Fibroblast of lung (primary cell): ENCODE measurements at places on chromosomes 12 and 14.
A peak's percentile ranks its signal among the peaks of the same experiment; 100 is the strongest.

- no peak for DNase-seq
These were observed at the start of gene NCOR2 for GRCh38 chr12:124566997-124567672. Gene NCOR2 (minus strand): TSS chr12:124567612. CDS start chr12:124495251, 72,361 bp downstream.

DNA sequence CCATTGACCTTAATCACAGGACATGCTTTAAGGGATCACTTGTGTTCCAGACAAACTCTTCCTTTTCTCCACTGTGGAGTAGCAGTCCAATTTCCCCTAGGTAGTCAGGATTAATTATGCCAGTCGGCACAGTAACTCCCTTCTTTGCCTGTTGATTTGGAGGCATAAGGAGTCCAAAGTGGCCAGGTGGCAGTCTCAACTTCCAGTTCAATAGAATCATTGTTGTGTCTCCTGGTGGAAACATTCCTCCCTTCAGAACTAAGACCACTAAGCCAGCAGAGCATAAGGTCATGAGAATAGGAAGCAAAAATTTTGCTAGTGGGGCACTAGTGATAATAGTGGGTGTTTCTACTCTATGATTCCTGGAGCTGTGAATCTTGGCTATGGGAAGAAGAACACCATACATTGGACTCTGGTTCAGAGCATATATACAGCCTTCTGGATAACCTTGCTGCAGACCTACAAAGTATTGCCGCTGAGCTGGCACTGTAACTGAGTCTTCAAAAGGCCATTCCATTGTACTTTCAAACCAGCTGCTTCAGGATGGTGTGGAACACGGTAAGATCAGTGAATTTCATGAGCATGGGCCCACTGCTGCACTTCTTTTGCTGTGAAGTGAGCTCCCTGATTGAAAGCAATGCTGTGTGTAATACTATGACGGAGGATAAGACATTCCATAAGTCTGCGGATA lies 147.3 kb upstream of the MAX start:
- no peak for DNase-seq

DNA sequence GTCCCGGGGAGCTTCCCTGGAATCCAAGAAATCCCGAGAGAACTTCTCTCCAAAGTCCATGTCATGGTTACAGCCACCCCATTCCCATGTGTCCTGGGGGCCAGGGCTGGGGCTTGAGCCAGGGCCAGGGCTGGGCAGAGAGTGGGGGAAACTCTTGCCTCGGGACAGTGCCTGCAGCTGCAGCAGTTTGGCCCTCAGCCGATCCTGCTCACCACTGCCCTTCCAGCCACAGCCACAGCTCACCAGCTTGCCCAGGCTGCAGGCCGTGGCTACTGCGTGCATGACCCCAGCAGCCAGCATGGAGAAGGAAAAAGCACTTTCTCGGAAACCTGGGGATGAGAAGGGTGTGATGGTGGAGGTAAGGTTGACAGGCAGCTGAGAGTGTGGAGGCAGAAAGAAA lies 3.5 kb downstream of the WNT10B start:
- DNase-seq = no peak

- no peak for DNase-seq
These were observed 335.0 kb downstream of the CCER1 start for GRCh38 chr12:90619943-90620342.

DNA sequence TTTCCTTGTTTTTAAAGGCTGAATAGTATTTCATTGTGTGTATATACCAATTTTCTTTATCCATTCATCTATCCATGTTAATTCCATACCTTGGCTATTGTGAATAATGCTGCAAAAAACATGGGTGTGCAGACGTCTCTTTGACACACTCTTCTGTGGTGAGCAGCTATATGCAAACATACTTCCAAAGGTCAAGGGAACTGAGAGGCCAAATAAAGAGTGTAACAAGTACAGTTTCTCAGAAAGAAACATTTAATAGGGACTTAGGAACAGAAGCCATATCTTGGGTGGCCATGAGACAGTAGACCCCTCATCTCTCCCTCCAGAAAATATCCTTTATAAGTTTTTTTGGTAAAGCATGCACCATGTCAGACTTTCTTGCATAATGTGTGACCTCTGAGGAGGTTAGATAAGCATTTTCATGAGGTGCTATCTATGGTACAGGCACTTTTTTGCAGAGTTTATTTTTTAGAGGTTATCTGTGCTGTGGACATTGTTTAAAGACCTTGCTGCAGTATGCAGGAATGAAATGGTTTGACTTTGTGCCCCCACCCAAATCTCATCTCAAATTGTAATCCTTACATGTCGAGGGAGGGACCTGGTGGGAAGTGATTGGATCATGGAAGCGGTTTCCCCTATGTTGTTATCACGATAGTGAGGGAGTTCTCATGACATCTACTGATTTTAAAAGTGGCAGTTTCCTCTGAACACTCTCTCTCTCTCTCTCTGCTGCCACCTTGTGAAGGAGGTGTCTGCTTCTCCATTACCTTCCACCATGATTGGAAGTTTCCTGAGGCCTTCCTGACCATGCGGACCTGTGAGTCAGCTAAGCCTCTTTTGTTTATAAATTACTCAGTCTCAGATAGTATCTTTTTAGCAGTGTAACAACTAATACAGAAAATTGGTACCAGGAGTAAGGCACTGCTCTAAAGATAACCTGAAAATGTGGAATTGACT lies 1202.3 kb downstream of the GALC start:
- DNase-seq = no peak

GRCh38 chr12:95325501-95325900 lies 107.9 kb downstream of the VEZT start:
- DNase-seq = no peak

GRCh38 chr14:62003701-62004100 lies 241.5 kb downstream of the SNAPC1 start:
- DNase-seq = no peak

DNA sequence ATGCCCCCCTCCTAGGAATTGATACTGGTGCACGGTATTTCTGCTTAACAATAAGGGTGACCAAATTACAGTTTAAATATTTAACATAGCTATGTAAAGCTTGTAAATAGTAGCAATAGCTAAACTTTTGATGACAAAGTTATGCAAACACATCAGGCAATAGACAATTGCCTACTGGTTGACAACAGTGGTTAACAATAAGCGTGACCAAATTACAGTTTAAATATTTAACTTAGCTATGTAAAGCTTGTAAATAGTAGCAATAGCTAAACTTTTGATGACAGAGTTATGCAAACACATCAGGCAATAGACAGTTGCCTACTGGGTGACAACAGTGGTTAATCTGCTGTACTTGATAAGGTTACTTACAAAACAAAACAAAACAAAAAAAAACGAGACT lies 886.5 kb upstream of the FLRT2 start:
- no peak for DNase-seq

GRCh38 chr14:106509807-106510206 lies 983.4 kb downstream of the TMEM121 start:
- no peak for DNase-seq

GRCh38 chr14:23612354-23612732 lies 23.8 kb upstream of the DHRS2 start:
- DNase-seq = no peak

GRCh38 chr12:69642531-69642930 lies 31.8 kb upstream of the LRRC10 start:
- no peak for DNase-seq

- DNase-seq = no peak
These were observed 15.2 kb upstream of the ACTR6 start for GRCh38 chr12:100185361-100185894.

- DNase-seq = no peak
These were observed 40.6 kb downstream of the C12orf42 start for GRCh38 chr12:103455020-103455763.

- no peak for DNase-seq
These were observed 12.4 kb downstream of the FBRSL1 start for GRCh38 chr12:132502149-132502881.

DNA sequence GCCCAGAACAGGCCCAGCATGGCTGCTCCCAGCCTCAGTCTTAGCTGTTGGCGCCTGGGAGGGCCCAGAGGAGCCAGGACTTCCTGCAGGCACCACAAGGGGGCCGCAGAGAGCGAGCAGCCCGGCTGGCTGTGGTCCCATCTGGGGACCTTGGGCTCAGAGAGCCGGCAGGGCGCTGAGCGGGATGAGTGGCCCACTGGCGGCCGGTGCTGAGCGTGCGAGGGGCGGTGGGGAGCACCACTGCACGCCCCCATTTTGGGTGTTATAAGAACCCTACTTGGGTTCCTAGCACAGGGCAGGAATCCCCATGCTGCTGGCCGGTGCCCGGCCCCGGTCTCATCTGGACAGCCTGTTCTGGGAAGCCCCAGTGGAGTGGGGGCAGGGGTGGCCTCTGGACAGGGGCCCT lies 25.9 kb upstream of the CRIP2 start:
- peak; percentile 32 for DNase-seq

DNA sequence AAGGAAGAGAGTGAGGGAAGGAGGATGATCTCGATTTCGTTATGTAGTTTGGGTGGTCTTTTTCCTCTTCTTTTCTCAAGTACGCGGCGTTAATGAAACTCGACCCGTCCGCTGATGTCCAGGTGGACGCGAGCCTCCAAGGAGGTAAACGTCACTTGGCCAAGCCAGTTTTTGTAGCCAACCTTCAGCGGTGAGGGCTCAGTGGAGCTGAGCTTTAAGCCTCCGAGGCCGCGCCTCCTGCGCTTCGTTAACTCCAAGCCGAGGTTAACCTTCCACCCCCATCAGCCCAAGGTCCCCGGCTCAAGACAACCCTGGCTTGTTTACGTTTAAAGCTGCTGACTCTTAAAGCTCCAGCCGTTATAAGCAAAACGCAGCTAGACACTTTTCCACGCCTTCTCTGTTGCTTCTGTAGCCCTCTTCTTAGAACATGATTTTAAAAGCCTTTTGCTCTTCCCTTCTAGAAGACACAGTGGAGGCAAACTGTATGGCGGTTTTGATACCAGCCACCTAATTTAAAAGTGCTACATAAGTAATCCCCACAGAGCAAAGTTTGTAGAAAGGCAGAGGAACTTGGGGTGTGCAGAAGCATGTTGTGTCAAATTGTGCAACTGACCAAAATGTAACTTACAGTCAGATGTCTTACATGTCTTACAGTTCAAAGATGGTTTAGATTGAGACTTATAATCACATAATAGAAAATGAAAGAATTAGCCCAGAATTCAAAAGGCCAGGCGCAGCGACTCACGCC lies 923 bp upstream of the ITPR2 start:
- peak; percentile 19 for DNase-seq

- DNase-seq = peak; percentile 77
These were observed 10.0 kb upstream of the CLEC7A start for GRCh38 chr12:10140001-10140400.

GRCh38 chr12:3278681-3279414 lies 201.7 kb downstream of the TSPAN9 start:
- no peak for DNase-seq

DNA sequence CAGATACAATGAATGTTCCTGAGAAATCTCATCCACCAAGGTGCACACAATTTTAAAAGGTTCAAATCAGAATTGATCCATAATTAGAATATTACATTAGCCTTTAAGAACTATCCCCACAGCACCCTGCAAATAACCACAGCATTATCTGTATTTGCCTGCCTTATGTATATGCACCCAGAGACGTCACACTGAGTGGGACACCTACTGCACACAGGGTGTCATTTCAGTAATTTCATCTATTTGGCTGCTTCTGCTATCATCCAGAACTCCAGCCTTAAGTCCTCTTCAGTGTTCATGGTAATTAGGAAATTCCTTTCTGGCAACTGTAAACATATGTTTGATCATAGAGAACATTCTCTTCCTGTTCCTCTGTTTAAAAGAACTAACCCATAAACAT lies 298.4 kb downstream of the SYT1 start:
- no peak for DNase-seq

- DNase-seq = no peak
These were observed 41.7 kb downstream of the WDHD1 start for GRCh38 chr14:54985156-54985555.

DNA sequence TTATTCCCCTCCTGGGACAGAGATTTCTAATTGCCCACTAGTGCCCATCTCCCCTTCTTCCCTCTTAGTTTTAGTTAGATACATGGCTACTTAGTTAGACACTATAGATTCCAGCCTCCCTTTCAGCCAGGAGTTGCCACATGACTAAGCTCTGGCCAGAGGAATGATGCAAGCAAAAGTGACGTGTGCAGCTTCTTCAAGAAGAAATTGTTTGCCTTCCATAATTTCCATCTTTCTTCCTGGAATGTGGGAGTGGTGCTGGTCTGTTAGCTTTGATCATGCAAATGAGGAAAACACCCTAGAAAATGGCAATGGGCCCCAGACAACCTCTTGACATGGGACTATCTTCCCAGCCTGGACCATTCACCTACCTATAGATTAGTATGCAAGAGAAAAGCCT lies 21.4 kb downstream of the CCDC177 start:
- DNase-seq = peak; percentile 85

- no peak for DNase-seq
These were observed 839.1 kb downstream of the NRXN3 start for GRCh38 chr14:79009286-79009685.

- peak; percentile 51 for DNase-seq
These were observed 92.0 kb downstream of the SCARB1 start for GRCh38 chr12:124771462-124772288.

- DNase-seq = peak; percentile 72
These were observed 197.0 kb upstream of the AMIGO2 start for GRCh38 chr12:47276621-47277309.

GRCh38 chr12:6533923-6534694 lies at the start of gene GAPDH:
Gene GAPDH (plus strand): TSS chr12:6534517. CDS start chr12:6534833, 316 bp downstream.
- DNase-seq = peak; percentile 97

- peak; percentile 4 for DNase-seq
These were observed 23.4 kb upstream of the SLC35F4 start for GRCh38 chr14:57889245-57889644.

DNA sequence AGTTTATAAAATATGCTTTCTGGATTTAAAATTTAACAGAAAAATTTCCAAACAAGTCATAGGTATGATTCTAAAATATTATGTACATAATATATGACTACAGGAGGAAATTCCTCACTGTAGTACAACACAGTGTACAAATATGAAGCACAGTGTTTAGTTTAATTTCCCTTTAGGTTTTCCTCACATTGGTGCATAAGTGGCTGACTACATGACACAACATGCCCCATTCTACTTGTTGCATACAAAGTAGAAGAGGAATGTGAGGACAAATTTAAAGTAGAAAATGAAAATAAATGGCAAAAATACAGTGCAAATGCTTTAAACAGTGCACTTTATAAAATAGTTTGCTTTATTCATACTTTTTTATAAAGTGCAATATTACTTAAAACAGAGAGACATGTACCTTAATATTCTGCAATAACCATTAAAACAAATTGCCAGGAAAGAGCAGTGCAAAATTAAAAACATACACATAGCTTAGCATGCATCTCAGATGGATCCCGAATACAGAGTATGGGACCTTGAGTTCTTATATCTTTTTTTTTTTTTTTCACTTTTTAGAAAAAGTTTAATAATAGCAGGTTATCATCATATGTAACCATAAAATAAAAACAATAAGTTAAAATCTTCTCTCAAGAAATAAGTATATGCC lies 54.8 kb upstream of the TTC7B start:
- no peak for DNase-seq

- no peak for DNase-seq
These were observed 64.4 kb downstream of the FBXL14 start for GRCh38 chr12:1529862-1530591.

- no peak for DNase-seq
These were observed 110.3 kb downstream of the HMGA2 start for GRCh38 chr12:65934480-65935115.

DNA sequence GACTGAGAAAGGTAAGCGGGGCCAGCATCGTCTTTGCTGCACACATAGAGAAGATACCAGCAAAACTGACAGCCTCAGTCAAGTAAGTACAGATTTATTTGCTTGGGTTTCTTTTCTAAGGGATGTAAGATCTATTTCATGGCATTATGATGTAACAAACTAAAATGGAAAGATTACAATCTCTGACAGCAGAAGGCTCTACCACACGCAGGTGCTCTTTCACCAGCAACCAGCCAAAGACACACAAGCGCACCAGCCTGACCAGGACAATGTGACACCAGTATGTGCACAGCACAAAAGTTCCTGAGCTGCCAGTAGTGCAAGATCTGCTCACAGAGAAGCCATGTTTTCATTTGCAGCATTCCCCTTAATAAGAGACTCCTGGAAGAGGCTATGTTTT lies 311.1 kb downstream of the MED13L start:
- no peak for DNase-seq
